ENCODE measurements at places on chromosomes 7 and 10.

DNA sequence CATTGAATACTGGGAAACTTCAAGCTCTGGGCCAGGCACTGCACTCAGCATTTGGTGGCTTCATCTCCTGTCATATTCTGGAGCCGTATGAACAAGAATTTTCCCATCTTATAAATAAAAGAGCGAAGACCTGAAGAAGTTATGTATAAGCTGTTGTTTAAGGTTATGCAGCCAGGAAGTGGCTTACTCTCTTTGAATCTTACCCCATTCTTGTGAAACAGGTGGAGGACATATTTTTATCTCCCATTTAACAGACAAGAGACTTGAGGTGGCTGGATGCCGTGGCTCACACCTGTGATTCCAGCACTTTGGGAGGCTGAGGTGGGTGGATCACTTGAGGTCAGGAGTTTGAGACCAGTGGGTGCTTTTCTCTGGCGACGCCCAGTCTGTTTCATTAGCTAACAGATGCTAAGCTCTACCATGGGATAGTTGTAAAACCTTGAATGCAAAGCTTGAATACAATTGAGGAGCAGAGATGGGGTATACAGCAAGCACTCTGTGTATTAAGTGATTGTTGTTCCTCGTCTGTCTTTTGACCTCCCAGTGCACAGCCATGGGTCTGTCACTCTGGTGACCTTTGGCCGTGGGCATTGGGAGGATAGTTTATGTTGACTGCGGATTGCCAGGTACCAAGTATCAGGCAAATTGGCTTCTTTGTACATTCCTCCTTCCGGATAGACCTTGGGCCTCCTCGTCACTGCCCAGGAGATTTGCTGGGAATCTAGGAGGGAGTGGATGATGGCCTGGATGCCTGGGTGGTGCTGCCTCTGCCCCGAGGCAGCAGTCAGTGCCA is 85.8 kb downstream of the GRK5 start:
- no peak for DNase-seq

GRCh38 chr10:58152673-58153263 is 114.9 kb downstream of the IPMK start:
- peak; percentile 15 for DNase-seq

GRCh38 chr7:44238116-44238695 is 37.4 kb downstream of the YKT6 start:
- DNase-seq, result no peak

- DNase-seq, result no peak
Observed at GRCh38 chr7:49791088-49791741, 17.8 kb downstream of the VWC2 start.

- DNase-seq, result no peak
Observed at GRCh38 chr10:31147210-31147608, 115.5 kb upstream of the ZNF438 start.

- DNase-seq, result no peak
Observed at GRCh38 chr10:11074536-11075267, 57.0 kb downstream of the CELF2 start.
